Inflammatory macrophage (primary cell): ENCODE measurements at places on chromosomes 11 and 22.

DNA sequence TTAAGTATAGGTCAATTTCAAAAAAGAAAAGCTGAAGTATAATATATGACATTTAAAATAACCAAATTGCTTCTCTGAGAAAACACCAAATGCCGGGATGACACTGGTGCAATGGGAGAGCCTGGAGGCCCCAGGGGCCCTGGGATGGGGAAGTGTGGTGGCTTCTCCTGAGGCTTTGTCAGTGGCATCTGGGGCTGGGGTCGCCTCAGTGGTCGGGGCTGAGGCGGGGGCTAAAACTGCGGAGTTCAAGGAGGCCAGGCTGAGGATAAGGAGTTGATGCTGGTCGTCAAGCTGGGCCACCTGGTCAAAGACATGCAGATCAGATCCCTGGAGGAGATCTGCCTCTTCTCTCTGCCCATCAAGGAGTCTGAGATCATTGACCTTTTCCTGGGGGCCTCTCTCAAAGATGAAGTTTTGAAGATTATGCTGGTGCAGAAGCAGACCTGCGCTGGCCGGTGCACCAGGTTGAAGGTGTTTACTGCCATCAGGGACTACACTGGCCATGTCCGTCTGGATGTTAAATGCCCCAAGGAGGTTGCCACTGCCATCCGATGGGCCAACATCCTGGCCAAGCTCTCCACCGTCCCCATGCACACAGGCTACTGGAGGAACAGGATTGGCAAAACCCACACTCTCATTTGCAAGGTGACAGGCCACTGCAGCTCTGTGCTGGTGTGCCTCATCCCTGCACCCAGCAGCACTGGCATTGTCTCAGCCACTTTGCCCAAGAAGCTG, 660.1 kb upstream of the CCDC179 start:
- DNase-seq: no peak

- no peak for DNase-seq
These were observed 32.6 kb downstream of the TBX1 start for GRCh38 chr22:19793161-19793560.

DNA sequence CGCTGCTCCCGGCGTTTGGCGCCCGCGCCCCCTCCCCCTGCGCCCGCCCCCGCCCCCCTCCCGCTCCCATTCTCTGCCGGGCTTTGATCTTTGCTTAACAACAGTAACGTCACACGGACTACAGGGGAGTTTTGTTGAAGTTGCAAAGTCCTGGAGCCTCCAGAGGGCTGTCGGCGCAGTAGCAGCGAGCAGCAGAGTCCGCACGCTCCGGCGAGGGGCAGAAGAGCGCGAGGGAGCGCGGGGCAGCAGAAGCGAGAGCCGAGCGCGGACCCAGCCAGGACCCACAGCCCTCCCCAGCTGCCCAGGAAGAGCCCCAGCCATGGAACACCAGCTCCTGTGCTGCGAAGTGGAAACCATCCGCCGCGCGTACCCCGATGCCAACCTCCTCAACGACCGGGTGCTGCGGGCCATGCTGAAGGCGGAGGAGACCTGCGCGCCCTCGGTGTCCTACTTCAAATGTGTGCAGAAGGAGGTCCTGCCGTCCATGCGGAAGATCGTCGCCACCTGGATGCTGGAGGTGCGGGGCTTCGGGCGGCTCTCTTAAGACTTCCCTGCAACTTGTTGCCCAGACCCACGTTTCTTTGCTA, at the start of gene CCND1:
Gene CCND1, plus strand, starts transcription at position 162 of the 587 bp plus-strand sequence. Its CDS starts 158 bp downstream, at position 320.
- DNase-seq: peak; percentile 71

- DNase-seq: no peak
These were observed 11.4 kb downstream of the DAGLA start for GRCh38 chr11:61691380-61692156.

- peak; percentile 64 for DNase-seq
These were observed 14.0 kb upstream of the SESN3 start for GRCh38 chr11:95245038-95245437.

DNA sequence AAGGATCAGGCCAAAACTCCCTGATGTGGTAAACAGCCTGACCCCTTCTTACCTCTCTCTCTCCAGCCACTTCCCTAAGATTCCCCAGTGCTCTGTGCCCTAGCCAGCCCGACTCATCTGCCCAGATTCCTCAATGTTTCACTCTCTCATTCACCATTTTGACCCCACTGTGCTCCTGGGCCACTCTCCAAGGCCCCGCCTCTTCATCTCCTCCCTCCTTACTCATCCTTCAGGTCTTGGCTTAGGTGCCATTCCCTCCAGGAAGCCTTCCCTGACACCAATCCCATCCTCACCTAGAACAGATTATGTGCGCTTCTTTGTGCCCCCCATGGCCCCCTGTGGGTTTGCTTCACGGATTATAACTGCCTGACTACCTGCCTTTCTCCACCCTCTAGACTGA, 13.2 kb downstream of the SLC43A3 start:
- DNase-seq: no peak

- DNase-seq: peak; percentile 72
These were observed 13.5 kb downstream of the C11orf97 start for GRCh38 chr11:94525546-94526324.

- no peak for DNase-seq
These were observed 1.4 kb downstream of the PSMA1 start for GRCh38 chr11:14518820-14519219.

DNA sequence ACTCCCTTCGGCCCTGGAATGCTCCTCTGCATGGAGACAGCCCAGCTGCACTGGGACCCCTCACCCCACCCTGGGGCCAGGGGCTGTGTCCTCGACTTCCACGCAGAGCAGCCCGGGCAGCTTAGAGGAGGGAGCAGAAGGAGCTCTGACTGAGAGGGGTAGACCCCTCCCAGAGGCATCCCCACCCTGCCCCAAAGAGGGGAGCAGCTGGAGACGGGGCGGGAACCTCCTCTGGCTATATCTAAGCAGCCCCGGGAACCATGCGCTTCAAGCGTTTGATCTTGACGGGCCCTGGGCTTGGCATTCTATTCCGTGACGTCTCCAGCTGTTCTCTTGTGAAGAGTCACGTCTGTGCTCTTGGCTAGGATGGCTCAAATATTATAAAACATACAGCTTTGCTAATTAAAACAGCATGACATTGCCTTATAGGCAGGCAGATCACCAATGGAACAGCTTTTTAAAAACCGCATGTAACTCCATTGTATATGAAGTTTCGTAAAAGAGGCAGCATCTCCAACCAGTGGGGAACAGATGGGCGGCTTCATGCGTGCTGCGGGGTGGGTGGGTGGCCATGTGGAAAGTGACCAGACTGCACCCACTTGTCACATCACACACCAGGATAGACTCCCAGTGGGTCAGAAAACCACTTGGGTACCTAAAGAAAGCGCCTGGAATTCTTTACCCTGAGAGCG, 7.7 kb downstream of the KCNQ1 start:
- no peak for DNase-seq

DNA sequence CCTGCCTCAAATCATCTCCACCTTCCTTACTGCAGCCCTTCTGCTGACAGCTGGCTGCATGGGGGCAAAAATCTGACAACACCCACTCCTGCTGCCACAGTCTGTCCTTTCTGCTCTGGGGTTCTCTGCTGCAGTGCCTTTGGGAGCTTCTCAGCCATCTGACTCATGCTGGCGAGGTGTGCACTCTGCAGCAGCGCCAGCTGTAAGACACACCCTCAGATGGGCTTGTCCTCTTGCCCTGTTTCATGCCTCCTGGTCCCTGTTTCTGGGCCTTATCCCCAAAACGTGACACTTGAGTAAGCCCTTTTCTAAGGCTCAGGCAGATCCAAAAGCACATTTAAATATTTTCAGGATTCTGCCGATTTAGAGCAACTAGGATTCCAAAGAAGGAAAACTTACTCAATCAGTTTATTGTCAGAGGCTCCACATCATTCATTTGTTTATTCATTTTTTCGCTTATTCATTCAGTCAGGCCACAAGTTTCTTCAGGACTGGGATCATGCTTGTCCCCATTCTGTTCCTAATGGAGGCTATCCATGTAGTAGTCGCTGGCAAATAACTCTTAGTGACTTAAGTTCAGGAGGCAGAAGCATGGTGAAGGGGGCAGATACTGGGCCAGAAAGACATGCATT, 60.2 kb downstream of the SMIM38 start:
- no peak for DNase-seq

GRCh38 chr11:3865388-3866193, 10.1 kb downstream of the STIM1 start:
- no peak for DNase-seq

DNA sequence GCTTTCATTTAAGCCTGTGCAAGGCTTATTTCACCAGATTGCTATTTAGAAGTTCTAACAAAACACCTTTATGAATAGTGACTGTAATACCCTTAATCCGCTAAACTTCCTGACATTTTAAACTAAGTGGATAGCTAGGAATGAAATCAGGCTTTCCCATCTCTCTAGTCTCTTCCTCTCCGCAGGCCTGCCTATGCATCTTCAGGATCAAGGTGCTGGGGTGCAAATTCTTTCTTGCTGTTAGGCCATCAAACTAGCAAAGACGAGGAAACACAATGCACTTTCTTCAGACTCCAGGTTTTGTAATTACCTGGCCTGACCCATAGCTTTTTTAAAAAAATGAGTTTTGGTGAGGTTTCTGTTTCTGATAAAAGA, 149.4 kb downstream of the DBX1 start:
- DNase-seq: no peak

GRCh38 chr11:10693509-10694081, at the start of gene IRAG1:
Gene IRAG1, minus strand, starts transcription at chr11:10693755. Its CDS starts 153 bp downstream, at chr11:10693602.
- no peak for DNase-seq

DNA sequence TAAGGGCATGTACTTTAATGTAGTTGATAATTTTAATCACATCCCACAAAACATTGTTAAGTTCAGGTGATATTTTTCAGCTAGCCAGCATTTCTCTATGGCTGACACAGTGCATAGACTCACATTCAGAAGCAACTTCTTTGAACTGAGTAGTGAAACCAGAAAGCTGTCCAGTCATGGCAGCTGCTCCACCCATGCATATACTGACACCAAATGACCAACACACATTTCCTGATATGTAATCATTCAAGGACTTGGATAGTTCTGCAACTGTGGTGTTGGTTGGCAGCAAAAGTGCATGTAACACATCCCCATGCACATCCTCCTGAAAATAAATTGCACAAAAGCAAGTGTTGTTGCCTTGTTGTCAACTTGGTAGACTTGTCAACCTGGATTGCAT, 39.7 kb downstream of the CALCA start:
- no peak for DNase-seq

DNA sequence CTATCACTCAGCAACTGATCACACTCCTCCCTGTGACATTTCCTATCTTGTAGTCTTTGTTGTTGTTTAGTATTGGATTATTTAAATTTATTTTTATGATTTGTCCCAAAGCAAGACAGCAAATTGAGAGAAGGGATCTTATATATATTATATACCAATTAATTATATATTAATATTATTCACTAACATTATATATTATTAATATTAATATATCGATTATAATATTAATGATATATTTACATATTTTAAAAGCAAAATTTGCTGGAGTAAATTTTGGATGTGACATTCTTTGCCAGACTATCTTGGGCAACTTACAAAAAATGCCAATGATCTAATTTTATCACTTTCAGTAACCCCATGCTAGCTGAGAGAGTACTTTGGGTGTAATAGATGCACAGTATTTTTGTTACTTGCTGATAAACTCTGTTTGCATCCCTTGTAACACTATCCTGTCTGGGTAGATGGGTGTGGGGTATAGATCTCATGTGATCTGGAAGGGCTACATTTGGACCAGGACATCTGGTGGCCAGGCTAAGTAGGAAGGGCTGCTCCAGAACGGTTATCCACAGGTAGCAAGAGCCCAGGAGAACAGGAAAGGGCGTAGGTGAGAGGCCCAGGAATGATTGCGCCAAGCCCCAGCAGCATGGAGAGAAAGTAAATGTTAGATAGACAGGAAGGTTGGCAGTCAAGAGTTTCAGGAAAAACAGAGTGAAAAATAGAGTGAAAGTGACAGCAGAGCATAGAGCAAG, 608.6 kb upstream of the KIRREL3 start:
- no peak for DNase-seq
